ENCODE measurements at places on chromosomes 5 and 9. TPM values are rescaled to one million over a fixed set of nuclear protein-coding genes. Genes with fewer than 3 reads are reported as not detected.

The NTRK2 gene
- total RNA-seq, result 2.4 TPM

The JAK2 gene
- 35.9 TPM for total RNA-seq

The GALNT12 gene
- total RNA-seq, result 1.8 TPM

The CCDC112 gene
- 0.29 TPM for total RNA-seq

The SPAG8 gene
- total RNA-seq, result 1.6 TPM

The PHF24 gene
- not detected for total RNA-seq

The PCDHB16 gene
- not detected for total RNA-seq

The SLC45A2 gene
- not detected for total RNA-seq

The SELENOP gene
- not detected for total RNA-seq

The TCF7 gene
- total RNA-seq, result 2.6 TPM

The ABLIM3 gene
- total RNA-seq, result not detected

The TERT gene
- total RNA-seq, result not detected

The THG1L gene
- 18.9 TPM for total RNA-seq

The TLX3 gene
- total RNA-seq, result not detected

The PKN3 gene
- 7.0 TPM for total RNA-seq

The ACOT12 gene
- total RNA-seq, result not detected

The CTXN3 gene
- total RNA-seq, result not detected

The OR13C9 gene
- total RNA-seq, result not detected

The MOB3B gene
- total RNA-seq, result 0.59 TPM

The PCDHB7 gene
- not detected for total RNA-seq

The MZB1 gene
- total RNA-seq, result 27.6 TPM

The LRRC19 gene
- total RNA-seq, result not detected

The IRX1 gene
- not detected for total RNA-seq

The PSMB7 gene
- total RNA-seq, result 147 TPM

The ANKRD18B gene
- 3.9 TPM for total RNA-seq

The SV2C gene
- 0.06 TPM for total RNA-seq

The SHOC1 gene
- not detected for total RNA-seq

The SPATA31C1 gene
- not detected for total RNA-seq

The RUFY1 gene
- total RNA-seq, result 29.2 TPM

The NR4A3 gene
- 2.4 TPM for total RNA-seq

The OBP2B gene
- total RNA-seq, result not detected

The REEP5 gene
- total RNA-seq, result 102 TPM

The PCDHGA9 gene
- total RNA-seq, result 0.71 TPM

The OR2S2 gene
- not detected for total RNA-seq

The NMUR2 gene
- total RNA-seq, result not detected

The PRR7 gene
- 0.83 TPM for total RNA-seq

The BTNL3 gene
- total RNA-seq, result not detected

The LCN1 gene
- total RNA-seq, result not detected

The TMEM38B gene
- 13.7 TPM for total RNA-seq

The ARL10 gene
- total RNA-seq, result 12.9 TPM

The DOLPP1 gene
- 24.1 TPM for total RNA-seq

The HINT1 gene
- 219 TPM for total RNA-seq

The CDC20B gene
- total RNA-seq, result not detected

Measured in natural killer cell treated with Interleukin-12 subunit alpha and Interleukin-12 subunit beta and Interleukin-15 and Interleukin-18, amount 100 ng/mL, for 72 hours (primary cell).